ENCODE measurements at places on chromosomes 6 and 20. TPM values are rescaled to one million over a fixed set of nuclear protein-coding genes. Genes with fewer than 3 reads are reported as not detected.

The THBD gene
- 7.9 TPM for polyA plus RNA-seq

The HLA-DMB gene
- 53.3 TPM for polyA plus RNA-seq

The CAPN11 gene
- polyA plus RNA-seq, result 0.27 TPM

The PTPN1 gene
- 35.7 TPM for polyA plus RNA-seq

The ATP9A gene
- polyA plus RNA-seq, result 60.1 TPM
